Glomerular endothelial cell (primary cell): ENCODE measurements at places on chromosomes 5 and 9. TPM values are rescaled to one million over a fixed set of nuclear protein-coding genes. Genes with fewer than 3 reads are reported as not detected.

DNA sequence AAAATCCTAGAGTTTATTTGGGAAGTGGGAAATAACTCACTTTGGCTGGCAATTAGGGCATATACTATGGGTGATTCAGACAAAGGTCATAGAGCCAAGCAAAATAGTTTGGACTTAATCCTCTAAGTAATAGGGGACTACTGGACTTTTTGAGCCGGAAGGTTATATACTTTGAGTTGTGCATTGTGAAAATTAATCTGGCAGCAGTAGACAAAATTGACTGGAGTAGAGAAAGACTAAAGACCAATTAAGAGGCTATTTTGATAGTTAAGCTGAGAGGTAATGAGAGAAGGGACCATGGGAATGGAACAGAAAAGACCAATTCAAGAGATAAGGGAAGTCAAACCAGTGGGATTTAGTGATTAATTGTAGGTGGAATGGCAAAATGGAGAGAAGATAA lies 28.9 kb downstream of the COX7C start:
- DNase-seq, result no peak

DNA sequence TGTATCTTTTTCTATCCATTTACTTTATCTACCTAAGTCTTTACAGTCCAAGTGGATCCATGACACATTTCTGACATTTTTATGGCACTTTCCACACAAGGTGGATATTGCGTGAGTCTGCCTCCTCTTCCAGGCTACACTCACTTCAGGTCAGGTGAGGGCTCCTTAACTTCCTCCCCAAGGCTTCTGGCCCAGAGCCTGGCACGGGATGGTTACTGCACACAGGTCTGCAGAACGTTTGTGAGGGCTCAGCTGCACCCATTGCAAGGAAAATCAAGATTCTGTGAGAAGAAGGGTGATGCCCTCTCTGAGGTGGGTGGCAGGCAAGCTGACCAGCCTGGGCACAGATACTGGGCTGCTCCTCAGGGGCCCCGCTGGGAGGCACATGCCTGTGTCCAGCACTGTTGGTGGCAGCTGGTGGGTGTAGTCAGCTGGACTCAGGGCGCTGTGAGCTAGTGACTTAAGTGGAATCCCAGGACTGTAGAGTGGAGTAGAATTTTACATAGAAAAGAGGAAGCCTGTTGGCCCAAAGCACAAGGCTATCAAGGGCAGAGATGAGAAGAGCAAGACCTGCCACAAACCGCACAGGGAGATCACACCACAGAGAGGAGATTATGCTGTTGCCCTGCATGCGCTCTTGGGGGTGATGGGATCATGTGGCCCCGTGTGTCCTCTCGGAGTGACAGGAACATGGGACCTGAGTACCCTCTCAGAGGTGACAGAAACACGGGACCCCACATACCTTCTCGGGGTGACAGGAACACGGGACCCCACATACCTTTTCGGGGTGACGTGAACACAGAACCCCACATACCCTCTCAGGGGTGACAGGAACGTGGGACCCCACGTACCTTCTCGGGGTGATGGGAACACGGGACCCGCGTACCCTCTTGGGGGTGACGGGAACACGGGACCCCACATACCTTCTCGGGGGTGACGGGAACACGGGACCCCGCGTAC lies 21.3 kb downstream of the AHRR start:
- DNase-seq, result no peak

DNA sequence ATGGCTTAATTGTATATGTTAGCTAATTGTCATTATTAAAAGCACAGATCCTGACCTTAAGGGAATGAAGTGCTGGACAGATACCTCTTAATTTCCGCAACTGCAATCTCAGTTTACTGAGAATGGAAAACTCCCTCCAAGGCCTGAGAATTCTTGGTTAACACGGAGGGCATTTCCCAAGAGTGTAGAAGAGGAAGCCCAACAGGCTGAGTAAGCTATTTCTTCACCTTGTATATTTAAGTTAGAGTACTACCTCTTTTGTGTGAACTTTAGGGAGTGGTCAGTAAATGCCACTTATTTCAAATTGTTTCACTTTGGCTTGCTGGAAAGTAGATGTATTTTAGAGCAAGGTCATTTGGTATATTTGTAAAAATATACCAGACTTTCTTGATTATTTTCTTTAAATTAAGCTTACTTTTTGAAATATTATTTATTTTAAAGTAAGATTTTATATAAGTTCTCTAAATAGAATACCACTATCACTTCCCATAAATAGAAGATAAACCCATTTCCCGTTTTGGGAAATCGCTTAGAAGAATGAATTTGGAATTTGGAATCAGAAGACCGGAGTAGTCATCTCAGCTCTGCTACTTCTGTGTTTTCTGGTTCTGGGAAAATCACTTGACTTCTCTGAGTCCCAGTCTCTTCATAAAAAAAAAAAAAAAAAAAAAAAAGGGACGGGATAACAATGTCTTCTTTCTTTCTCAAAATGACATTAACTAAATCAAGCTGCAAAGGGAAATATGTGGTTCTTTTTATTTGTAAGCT lies 26.0 kb upstream of the C9orf72 start:
- DNase-seq, result no peak

GRCh38 chr5:14773588-14773987 lies 98.0 kb downstream of the ANKH start:
- no peak for DNase-seq

DNA sequence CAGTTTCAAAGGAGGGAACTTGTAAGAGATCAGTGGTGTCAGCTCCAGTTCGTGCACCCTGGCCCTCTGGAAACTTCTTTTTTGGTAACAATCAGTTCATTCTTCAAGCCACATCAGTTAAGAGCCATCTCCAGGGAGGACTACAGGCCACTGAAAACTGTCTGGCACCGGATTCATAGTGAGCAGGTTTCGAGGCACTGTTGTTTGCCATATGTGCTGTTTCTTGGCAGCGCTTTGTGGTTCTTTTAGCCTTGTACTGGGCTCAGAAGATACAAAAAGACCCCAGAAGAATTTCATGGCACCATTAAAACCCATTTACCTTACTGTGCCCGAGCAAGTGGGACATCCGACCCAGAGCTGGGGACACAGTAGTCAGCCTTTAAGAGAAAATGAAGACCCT lies 68.5 kb downstream of the OTULIN start:
- no peak for DNase-seq

Gene INSYN2B
- total RNA-seq, result 3.0 and 8.0 TPM in 2 replicates
